ENCODE measurements at places on chromosomes 11 and 22. TPM values are rescaled to one million over a fixed set of nuclear protein-coding genes. Genes with fewer than 3 reads are reported as not detected.

GRCh38 chr11:87432022-87432421 lies 394.3 kb downstream of the TMEM135 start:
- DNase-seq, result no peak

- DNase-seq, result no peak
These were observed 539.5 kb downstream of the TBC1D22A start for GRCh38 chr22:47301820-47302475.

DNA sequence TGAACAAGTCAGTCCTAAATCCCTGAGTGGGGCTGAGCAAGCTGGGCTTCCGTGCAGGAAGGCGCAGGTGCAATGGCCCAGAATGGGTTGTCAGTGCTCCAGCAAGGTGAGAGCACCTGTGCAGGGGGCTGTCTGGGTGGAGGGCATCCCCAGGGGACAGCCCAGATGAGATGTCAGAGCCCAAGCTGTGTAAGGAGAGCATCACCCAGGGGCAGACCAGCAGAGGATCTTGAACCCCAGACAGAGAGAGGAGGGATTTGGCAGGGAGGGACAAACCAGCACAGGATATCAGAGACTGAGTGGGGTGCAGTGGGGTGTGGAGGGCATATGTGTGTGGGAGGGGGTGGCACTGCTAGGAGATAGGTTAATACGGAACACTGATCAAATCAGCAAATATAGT lies 114.9 kb upstream of the TMEM45B start:
- DNase-seq, result no peak

DNA sequence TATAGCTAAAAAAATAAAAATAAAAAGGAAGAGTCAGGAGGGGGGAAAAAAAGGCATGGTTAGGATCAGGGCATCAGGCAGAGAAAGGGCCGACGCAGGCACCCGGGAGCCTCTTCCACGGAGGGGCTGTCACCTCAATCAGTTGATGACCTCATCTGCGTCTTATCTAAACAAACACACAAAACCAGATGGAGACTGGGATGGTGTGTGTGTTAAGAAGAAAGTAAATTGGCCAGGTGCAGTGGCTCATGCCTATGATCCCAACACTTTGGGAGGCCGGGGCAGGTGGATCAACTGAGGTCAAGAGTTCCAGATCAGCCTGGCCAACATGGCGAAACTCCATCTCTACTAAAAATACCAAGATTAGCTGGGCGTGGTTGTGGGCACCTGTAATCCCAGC lies 63.6 kb downstream of the DHCR7 start:
- DNase-seq, result no peak

OR52E8 gene
- not detected for total RNA-seq

RANGAP1 gene
- total RNA-seq, result 28.4 TPM

All from left colon (tissue), 2 donors.